ENCODE measurements at places on chromosomes 7 and 10. TPM values are rescaled to one million over a fixed set of nuclear protein-coding genes. Genes with fewer than 3 reads are reported as not detected.
A peak's percentile ranks its signal among the peaks of the same experiment; 100 is the strongest.

Gene AUTS2
- 43.3 TPM for total RNA-seq

Gene OGDHL
- 1.1 TPM for total RNA-seq

Gene THAP5
- 20.5 TPM for total RNA-seq

Gene ELOVL3
- total RNA-seq, result not detected

Gene FGFBP3
- total RNA-seq, result 2.3 TPM

Gene PNLIPRP3
- total RNA-seq, result 0.14 TPM

Gene AOC1
- 682 TPM for total RNA-seq

Gene TSPAN13
- total RNA-seq, result 79.5 TPM

DNA sequence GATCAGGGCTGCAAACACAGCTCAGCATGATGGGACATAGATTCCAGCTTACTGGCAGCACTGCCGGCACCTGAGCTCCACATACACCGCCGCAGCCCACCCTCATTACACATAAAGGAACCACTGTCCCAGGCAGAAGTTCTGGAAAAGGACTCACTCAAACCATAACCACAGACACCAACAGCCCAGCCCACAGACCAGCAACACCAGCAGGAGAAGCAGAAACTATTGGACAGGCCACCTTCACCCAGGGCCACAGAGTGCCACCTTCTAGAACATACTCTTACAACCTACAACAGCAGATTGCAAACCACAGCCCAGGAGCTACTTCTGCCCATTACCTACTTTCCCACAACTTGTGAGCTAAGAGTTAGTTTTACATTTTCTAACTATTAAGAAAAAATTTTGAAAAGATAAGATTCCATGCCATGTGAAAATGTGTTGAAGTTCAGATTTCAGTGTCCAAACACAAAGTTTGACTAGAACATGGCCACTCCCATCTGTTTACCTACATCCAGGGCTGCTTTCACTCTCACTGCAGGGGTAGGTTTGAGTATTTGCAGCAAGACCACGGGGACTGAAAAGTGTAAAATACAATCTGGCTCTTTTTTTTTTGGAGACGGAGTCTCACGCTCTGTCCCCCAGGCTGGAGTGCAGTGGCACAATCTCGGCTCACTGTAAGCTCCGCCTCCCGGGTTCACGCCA lies 153.0 kb downstream of the TNS3 start:
- no peak for DNase-seq

DNA sequence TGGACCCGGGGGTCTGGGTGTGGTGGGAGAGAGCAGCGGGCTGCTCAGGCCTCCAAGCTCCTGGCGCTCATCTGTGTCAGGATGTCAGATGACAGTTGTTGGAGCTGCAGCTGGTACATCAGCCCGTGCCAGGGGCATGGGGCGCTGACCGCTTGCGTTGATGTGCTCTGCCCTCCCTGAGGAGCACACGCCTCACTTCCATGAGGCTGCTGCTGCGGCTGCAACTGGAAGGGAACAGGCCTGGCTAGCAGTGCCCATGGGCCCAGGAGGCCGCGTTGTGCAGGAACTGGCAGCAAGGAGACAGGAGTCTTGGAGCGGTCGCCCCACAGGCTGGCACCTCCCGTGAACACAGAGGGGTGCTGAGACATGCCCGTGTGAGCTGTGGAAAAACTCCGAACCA lies 361.3 kb upstream of the MKI67 start:
- DNase-seq, result no peak

DNA sequence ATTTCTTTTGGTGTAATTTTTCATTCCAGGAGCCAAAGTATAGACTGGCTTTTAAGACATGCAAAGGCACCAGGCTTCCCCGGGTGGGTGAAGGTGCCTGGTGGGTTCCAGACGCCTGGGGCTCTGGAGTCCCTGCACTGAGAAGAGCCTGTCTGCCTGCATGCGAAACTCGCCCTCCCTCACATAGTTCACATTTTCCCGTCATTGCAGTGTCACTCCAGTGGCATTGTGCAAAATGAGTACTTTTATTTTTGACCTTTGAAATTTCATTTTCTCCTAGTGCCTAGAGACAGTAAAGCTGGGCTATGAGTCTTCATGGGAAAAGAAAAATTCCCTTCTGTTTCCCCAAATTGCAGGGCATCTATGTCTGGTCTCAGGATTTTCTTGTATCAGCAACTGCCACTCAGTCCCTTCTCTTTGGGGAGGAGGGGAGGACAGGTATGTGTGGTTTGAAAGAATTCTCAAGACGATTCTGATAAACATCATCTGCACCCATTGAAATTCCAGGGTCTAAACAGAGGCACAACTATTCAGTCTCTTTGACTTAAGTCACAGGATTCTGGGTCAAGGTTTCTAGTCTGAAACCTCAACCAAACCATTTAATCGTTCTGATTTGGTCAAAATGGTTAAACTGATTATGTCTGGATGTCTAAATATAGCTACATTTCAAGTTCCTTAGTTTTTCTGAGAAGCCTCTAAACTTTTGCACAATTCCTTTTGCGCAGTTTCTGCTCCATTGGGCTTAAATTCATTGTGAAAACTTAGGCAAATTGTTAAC lies 107.8 kb downstream of the CYP26A1 start:
- DNase-seq, result no peak

DNA sequence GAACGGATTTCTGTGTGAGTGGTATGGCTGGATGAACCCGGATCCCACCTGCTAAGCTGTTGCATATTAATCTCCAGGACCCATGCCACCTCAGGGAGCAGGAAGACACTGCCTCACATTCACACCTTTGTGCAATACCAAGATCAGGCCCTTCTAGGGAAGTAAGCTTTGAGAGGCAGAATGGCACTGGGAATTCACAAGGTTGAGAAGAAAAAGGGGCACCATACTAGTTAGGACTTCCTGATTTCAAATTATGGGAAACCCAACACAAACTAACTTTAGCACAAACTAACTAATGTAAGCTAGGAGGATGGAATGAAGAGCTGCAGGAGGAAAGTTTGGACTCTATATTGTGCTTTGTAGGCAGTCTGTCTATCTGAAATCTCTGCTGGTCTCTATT lies 71.3 kb downstream of the TBXAS1 start:
- DNase-seq, result no peak

DNA sequence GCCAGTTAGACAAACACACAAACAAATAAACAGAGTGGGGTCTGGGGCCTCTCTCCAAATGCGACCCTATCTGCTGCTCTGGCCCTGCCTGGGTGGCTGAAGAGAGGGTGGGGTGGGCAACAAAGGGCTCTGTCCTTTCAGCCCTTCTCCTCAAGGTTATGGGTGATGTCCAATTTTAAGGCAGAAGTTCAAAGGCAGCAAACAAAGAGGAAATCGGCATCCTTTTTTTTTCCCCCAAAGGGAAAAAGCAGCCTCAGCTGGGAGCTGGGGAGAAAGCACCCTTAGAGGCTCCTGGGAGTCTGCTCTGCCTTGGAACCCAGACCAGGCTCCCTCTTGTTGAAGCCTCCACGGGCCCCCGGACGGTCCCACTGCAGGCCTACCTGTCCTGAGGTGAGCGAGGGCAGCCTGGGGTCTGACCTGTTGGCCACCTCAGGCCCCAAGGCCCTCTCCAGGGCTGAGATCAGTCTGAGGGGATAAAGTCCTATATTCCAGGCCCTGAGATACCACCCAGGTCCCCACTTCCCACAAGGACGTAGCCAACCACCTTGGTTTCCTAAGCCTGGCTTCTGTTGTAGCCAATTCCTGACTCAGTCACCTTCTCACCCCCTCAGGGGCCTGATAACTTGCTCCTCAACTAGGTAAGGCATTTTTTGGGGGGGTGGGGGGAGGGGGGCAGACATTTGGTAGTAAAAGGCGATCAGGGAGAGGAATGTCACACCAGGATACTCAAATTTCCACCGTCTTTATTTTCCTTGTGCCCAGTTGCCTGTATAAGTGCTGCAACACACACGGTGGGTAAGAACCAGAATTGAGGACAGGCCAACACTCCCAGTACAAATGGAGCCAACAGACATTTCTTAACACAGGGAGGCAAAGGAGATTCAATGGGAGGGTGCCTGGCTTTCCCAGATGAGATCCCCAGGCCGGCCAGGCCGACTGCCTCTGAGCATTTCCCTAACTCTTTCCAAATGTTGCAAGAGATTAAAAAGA lies 4.3 kb downstream of the HOXA11 start:
- DNase-seq, result peak; percentile 48

- no peak for DNase-seq
Measured at GRCh38 chr7:4162884-4163564, 519.1 kb upstream of the FOXK1 start.

DNA sequence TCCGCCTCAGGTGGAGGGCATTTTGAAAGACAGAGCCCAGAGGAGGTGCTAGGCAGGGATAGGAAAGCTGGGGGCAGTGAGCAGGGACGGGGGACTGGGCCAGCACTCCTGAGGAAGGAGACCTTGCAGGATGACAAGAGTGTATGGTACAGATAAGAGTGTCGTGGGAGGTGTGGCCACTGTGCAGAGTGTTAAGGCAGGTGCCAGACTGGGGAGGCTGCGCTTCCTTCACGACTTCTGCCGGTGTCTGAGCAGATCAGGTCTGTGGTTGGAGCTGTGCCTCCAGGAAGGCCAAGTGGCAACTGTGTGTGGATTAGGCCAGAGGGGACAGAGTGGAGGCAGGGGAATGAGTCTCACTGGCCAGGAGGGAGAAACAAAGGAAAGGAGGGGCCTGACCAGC lies 161.7 kb downstream of the HIBADH start:
- no peak for DNase-seq

DNA sequence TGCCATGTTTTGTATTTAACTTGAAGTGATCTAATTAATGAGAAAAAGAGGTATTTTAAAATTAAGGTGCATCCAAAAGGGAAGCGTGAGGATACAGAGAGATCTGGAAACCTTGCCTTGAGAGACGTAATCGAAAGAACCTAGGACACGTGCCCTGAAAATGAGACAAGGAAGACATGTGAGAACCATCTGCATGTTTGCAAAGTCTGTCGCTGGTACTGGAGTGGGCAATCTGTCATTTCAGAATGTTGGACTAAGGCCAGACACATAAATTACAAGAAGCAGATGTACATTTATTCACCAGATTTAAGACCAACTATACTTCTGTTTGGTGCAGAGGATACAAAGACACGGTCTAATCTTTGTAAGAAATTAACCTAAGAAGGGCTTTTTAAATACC lies 9.2 kb downstream of the AGR2 start:
- DNase-seq, result no peak

DNA sequence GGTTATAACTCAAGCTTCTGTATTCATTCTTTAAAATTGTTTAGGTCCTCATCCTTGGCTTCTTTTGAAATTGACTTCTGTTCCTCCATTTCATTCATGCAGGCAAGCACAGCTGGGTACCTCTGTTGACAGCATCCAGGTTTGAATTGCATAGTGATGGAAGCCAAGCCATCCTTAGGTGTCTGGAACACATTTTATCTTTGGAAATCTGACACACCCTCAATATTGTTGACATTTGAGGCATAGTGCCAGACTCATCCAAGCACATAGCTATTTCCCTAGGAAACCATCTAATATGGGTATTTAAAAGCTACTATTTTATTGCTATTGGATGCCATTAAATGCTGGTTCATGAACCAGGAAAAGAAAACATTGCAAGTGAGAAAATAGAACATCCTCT lies 142.1 kb upstream of the PTPRZ1 start:
- no peak for DNase-seq

GRCh38 chr10:12409613-12410012 lies 60.3 kb downstream of the CAMK1D start:
- DNase-seq, result no peak

DNA sequence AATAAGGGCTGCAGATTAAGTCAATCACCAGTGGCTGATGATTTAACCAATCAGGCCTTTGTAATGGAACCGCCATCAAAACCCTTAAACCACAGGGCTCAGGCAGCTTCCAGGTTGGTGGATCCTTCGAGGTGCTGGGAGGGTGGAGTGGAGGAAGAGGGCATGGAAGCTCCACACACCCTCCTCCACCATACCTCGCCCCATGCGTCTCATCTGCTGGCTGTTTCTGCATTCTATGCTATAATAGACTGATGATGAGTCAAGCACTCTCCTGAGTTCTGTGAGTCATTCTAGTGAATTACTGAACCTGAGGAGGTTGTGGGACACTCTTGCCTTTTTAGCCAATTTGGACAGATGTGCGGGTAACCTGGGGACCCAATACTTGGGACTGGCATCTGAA lies 43.9 kb downstream of the CHST15 start:
- no peak for DNase-seq

GRCh38 chr7:154259396-154259795 lies 207.2 kb downstream of the DPP6 start:
- no peak for DNase-seq

DNA sequence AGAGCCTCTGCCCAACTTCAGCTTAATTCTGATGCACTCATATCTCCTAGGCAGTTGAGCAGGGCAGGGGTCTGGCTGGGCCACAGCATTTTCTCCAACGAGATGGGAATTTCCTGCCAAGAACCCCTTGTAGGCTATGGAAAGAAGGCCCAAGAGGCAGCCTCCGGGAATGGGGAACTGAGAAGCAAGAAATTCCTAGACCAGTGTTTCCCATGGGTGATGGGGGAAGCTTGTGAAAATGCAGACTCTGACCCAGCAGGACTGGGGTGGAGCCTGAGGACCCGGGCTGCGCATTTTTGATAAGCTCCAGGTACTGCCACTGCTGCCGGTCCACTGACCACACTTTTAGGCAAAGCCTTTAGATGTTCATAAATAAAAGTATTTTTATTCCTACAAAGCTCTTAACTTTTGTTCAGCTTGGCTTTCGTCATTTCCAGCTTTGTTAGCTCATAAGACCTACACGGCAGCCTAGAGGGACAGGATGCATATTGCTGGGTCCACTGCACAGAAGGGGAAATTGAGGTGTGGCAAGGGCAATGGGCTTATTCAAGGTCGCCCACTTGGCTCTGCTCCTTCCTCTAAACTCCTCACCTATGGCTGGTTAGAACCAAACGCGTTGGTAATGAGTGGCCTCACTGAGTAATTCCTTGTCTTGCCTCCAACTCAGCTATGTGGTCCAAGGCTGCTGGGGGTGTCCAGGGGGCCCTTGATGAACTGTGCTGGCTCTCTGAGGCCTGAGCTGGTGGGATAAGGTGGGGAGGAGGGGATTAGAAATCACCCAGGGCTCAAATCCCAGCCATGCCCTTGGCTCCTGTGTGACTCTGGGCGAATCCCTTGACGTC lies 29.5 kb downstream of the ZCCHC24 start:
- no peak for DNase-seq

- DNase-seq, result peak; percentile 79
Measured at GRCh38 chr10:104291439-104291951, 22.5 kb downstream of the GSTO2 start.

- no peak for DNase-seq
Measured at GRCh38 chr10:126135941-126136595, 239.7 kb downstream of the FANK1 start.
